Stimulated activated CD8-positive, alpha-beta memory T cell treated with anti-CD3 and anti-CD28 coated beads, Interleukin-7, amount 100 ng/mL, for 24 hours (primary cell): ENCODE measurements at places on chromosomes 16 and 17.

- DNase-seq = no peak
These were observed 29.9 kb upstream of the ENDOV start for GRCh38 chr17:80385046-80385445.

DNA sequence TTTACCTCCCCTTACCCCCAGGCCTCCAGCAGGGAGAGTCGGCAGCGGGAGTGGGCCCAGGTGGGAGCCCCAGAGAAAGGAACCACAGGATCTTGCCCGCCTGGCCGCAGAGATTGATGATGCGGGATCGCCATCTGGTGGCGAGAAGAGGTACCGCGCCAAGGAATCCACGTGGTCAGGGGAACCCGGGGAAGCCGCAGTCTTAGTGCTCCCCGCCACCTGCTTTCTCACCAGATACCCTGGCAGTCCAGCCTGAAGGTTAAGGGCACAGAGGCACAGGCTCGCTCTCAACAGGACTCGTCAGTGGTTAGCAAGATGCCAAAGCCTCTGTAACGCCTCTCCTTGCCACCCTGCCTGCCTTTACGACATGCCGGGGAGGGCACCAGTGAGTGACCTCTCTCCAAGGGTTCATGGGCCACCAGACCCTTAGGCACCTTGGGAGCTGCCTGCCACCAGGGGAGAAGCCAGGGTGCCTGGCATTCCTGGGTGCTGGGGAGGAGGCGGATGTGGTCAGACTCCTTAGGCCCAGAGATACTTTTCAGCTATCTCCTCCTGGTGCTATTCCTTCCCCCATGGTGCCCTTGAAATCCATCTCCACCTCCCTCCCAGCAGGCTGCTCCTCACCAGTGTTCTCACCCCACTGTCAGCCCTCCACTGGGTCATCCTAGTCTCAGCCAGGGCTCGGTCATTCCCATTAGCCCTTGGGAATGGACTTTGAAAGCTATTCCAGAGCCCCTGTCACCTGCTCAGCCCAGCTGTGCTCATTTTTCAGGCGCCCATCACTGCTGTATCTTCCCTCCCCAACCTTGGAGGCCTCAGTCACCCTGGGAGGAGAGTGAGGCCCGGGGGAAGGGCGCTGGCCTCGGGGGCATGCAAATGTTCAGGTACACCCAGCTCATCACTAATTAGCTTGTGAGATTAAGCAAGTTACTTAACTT, 5.5 kb upstream of the RHBDF2 start:
- DNase-seq = peak; percentile 78

DNA sequence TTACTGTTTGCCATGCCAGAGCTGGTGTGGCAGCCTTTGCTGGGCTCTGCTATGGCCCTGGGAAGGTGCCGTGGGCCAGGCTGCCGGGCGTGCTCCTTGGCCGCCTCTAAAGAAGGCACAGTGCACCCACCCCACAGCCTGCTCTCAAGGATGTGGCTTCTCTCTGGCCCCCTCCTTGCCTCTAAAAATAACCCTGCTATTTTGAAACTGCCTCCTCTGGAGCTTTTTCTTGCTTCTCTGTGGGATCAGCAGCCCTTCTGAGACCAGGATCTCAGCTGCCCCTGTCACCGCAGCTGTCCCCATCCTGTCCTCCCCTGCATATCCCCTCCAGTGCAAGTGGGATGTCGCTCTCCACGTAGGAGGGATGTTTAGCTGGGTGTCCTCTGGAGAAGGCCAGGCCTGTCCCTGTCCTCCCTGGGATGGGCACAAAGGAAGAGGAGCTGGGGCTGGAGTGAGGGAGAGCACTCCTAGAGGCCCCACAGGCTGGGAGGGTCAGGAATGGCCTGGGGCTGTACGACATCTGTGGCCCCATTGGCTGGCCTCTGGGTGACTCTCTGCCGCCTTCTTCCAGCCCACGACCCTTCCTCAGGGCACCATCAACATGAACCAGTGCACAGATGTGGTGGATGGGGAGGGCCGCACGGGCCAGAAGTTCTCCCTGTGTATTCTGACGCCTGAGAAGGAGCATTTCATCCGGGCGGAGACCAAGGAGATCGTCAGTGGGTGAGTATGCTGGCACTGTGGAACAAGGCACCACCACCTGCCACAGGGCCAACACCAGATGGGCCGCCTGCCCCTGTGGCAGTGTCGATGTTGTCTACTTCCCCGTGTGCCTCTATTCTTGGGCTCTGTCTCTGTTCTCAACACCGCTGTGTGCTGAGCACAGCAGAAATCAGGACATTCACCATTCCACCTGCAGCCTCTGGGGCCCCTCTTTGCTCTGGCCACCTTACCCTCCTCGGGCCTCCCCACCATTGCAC, 79.7 kb downstream of the PLD6 start:
- DNase-seq = no peak

DNA sequence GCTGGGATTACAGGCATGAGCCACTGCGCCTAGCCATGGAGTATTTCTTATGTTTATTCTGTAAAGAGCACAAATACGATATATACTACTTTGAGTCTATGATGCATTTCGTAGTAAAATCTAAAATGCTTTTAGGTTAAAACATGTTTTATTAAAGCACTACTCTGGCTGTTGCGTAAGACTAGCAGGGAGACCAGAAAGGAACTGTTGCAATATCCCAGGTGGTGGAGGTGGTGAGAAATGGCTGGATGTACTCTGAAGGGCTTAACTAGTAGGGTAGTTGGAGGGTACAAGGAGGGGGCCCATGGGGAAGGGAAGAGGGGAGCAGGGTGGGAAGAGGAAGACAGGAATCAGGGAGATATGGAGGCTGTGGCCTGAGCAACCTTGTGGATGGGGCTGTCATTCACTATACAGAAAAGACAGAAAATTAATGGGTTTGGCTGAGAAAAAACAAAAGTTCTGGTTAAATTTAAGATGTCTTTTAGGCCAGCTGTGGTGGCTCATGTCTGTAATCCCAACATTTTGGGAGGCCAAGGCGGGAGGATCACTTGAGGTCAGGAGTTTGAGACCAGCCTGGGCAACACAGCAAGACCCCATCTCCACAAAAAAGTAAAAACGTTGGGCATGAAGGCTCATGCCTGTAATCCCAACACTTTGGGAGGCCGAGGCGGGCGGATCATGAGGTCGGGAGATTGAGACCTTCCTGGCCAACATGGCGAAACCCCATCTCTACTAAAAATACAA, 35.8 kb downstream of the ST3GAL2 start:
- no peak for DNase-seq

DNA sequence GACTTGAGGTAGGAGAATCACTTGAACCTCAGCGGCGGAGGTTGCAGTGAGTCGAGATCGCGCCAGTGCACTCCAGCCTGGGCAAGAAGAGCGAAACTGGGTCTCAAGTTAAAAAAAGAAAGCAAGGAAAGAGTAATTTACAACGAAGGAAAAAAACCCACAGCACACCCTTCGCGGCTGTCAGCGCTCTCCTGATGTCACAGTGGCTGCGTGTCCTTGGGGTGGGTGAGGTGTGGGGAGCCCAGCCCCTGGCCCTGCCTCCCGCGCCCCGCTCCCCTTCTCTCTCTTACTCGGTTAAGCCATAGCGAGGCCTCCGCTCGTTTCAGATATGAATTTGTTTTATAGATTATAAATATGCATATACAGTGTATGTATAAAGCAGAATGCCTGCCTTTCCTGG, 740 bp upstream of the JPT2 start:
- no peak for DNase-seq

DNA sequence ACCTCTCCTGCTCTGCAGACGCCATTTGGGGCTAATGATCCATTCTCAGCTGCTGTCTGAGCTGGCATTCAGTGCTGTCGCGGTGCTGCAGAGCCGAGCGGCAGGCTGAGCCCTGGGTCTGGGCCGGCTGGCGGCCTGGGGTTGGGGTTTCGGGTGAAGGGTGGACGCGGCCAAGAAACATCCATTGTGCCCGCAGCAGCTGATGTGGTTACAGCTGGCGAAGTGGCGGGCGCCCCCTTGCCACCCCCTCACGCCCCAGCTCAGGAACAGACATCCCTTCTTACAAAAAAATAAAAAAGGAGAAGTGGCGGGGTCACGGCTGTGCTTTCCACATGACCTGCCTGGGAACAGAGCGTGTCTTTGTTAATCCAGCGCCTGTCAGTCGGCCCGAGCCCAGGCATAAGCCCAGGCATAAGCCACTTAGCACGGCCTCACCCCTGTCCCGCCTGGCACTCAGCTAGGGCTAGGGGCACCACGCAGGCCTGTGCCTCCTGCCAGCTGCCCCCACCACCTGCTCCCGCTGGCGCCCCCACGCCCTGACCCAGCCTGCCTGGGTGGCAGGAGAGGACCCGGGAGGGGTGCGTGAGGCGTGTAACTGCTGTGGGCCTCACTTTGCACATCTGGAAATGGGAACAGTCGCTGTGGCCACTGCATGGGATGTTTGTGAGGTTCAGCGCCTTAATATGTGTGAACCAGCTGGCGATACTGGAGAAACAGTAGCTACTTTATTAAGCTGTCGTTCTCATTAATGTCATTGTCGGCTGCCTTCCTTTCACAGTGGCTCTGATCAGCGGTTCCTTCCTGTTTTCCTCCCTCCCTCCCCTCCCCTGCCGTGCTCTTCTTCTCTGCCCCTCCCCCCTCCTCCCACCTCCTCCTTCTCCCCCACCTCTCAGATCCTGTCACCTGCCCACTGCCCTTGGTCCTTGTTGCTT, 197.7 kb upstream of the CIBAR2 start:
- DNase-seq = no peak

GRCh38 chr16:49446805-49447204, 73.2 kb downstream of the C16orf78 start:
- no peak for DNase-seq

DNA sequence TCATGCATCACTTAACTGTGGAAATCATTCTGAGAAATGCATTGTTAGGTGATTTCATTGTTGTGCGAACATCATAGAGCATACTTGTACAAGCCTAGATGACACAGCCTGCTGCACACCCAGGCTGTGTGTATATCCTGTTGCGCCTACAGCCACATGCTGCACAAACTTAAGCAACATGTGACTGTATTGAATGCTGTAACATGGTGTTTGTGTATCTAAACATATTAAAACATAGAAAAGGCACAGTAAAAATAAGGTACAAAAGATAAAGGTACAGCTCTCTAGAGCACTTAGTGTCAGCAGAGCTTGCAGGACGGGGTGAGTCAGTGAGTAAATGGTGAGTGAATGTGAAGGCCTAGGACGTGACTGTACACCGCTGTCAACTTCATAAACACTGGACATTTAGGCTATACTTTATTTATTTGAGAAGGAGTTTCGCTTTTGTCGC, 11.9 kb downstream of the FOXK2 start:
- no peak for DNase-seq

GRCh38 chr16:3797904-3798811, 80.8 kb upstream of the TRAP1 start:
- no peak for DNase-seq

- DNase-seq = no peak
These were observed 26.8 kb upstream of the TMEM220 start for GRCh38 chr17:10756619-10757018.

DNA sequence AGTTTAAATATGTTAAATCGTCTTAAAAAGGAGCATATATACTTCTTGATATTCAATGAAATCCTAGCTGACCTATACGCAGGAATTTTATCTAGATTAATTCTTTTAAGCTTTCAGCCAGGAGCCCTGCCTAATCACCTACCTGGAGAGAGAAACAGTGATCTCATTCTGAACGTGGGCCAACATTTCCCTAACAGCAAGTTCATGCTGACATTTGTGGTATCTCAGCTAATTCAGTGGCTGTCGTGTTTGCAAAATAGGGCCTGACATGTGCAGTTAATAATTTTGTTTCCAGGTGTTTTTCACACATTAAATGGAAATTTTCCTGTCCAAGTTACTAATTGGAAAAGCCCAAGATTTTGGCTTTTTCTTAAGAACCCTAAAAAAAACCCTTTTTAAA, 17.4 kb downstream of the KRT24 start:
- no peak for DNase-seq

- no peak for DNase-seq
These were observed at the start of gene EVPL for GRCh38 chr17:76027159-76027839. Gene EVPL (minus strand): TSS chr17:76027306. CDS start chr17:76027198, 108 bp downstream.

GRCh38 chr17:7184091-7184488, 4.9 kb upstream of the ASGR1 start:
- no peak for DNase-seq

- DNase-seq = no peak
These were observed 6.8 kb downstream of the LDHD start for GRCh38 chr16:75109732-75110243.

GRCh38 chr16:19882186-19882585, 2.5 kb downstream of the GPRC5B start:
- no peak for DNase-seq

DNA sequence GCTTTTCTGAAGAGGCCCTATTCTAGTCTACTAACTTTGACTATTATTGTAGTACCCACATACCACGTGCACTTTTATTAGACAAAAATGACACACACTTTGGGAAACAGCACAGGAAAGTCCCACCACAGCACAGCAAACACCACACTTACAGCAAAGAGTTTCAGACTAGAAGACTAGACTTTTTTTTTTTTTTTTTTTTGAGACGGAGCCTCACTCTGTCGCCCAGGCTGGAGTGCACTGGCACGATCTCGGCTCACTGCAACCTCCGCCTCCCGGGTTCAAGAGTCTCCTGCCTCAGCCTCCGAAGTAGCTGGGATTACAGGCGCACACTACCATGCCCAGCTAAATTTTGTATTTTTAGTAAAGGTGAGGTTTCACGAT, 20.1 kb downstream of the YWHAE start:
- no peak for DNase-seq

DNA sequence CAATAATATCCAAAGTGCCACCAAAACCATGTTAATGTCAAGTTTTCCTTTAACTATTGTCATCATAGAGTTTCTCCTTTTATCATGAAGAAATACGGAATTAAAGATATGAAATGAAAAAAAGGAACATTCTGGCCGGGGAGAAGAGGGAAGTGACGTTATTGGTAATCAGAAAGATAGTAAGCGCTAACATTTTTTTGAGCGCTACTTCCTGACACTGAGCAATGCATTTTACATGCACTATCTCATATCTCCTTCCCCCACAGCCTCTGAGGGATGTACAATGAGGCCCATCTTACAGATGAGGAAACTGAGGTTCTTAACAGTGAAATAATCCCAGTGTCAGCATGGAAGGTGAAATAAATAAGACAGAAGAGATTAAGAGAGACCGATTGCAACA, 410.9 kb downstream of the SOX9 start:
- DNase-seq = no peak

DNA sequence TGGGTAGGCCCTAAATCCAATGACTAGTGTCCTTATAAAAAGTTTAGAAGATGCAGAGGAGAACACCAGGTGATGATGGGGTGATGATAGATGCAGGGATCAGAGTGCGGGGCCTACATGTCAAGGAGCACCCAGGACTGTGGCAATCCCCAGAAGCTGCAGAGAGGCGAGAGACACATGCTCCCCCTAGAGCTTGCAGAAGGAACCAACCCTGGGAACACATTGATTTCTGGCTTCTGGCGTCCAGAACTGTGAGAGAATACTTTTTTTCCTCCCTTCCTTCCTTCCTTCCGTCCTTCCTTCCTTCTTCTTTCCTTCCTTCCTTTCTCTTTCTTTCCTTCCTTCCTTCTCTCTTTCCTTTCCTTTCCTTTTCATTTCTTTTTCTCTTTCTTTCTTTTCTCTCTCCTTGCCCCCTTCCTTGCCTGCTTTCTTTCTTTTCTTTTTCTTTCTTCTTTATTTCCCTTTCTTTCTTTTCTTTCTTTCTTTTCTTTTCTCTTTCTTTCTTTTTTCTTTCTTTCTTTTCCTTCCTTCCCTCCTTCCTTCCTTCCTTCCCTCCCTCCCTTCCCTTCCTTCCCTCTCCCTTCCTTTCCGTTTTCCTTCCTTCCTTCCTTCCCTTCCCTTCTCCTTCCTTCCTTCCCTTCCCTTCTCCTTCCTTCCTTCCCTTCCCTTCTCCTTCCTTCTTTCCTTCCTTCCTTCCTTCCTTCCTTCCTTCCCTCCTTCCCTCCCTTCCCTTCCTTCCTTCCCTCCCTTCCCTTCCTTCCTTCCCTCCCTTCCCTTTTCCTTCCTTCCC, 134.3 kb downstream of the HAPSTR1 start:
- DNase-seq = no peak

- no peak for DNase-seq
These were observed 27.1 kb downstream of the TBC1D3B start for GRCh38 chr17:36149296-36149820.
